ENCODE measurements at places on chromosomes 11 and 22.

GRCh38 chr11:117663821-117664220 lies 133.2 kb downstream of the DSCAML1 start:
- DNase-seq: no peak

DNA sequence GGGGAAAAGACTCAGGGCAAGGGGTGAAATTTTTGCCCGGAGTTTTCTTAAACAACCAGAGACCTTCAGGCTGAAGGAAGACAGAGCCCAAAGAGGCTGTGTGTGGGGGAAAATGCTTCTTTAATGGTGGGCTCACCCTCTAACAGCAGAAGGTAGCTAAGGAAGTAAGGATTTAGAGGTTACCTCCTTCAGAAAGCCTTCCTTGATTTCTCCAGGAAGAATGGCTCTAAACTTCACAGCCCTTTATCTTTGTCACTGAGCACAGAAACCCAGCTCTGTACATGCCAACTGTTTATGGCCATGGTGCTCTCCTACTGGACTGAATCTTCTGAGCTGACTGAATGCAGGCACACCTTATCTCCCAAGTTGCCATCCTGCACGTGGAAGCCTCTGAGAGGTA lies 196.0 kb downstream of the TENM4 start:
- no peak for DNase-seq

- DNase-seq: no peak
Observed at GRCh38 chr22:34303656-34304055, 383.4 kb upstream of the LARGE1 start.

- DNase-seq: no peak
Observed at GRCh38 chr11:46272816-46273427, 4.5 kb upstream of the CREB3L1 start.

GRCh38 chr11:31788085-31788484 lies 23.0 kb downstream of the PAX6 start:
- no peak for DNase-seq

- no peak for DNase-seq
Observed at GRCh38 chr11:2899080-2899783, 13.7 kb upstream of the CDKN1C start.

DNA sequence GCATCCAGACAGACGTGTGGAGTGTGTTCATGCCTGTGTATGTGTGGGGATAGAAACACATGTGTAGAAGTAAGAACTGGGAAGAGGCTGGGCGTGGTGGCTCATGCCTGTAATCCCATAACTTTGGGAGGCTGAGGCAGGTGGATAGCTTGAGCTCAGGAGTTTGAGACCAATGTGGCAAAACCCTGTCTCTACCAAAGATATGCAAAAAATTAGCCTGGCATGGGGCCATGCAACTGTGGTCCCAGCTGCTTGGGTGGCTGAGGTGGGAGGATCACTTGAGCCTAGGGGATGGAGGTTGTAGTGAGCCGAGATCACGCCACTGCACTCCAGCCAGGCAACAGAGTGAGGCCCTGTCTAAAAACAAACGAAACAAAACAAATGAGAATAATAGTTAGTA lies 1166.6 kb downstream of the TBC1D22A start:
- DNase-seq: no peak

DNA sequence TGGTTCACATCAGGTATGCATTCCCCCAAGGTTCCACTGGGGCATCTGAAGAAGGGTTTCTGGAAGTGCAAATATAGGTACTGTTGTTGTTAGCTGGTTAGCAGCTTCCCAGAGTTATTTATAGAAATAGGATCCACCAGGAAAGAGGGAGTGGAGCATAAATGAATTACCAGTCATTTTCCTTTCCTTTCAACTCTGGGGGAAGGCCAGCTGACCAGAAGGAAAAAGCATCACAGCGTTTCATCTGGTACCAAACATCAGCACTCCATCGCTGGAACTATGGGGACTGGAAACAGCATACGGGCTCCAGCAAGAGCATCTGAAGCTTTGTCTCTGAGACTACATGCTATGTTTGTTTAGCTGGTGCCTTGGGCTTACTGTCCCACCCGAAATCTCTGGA lies 378.2 kb upstream of the NARS2 start:
- no peak for DNase-seq

GRCh38 chr22:40805239-40805638 lies 13.9 kb downstream of the SLC25A17 start:
- no peak for DNase-seq

- no peak for DNase-seq
Observed at GRCh38 chr11:95976550-95976949, 52.6 kb upstream of the MTMR2 start.

- DNase-seq: no peak
Observed at GRCh38 chr11:115776916-115777315, 272.7 kb upstream of the CADM1 start.

DNA sequence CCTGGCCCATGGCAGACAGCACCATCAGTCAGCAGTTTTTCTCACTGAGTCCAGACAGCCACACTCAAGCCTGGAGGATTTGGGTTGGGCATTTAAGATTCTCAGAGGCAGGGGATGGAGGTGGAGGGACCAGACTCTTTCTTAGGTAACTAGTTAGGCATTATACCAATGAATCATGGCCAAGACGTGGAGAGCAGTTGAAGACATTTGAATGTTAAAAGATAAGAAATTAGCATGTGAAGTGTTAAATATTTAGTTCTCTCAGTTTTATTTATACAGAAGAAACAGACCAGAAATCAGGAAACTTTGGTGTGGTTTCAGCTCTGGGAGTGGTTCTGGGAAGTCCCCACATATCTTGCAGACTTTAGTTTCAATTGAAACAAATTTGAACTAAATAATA lies 9.9 kb downstream of the GTF2H1 start:
- no peak for DNase-seq

DNA sequence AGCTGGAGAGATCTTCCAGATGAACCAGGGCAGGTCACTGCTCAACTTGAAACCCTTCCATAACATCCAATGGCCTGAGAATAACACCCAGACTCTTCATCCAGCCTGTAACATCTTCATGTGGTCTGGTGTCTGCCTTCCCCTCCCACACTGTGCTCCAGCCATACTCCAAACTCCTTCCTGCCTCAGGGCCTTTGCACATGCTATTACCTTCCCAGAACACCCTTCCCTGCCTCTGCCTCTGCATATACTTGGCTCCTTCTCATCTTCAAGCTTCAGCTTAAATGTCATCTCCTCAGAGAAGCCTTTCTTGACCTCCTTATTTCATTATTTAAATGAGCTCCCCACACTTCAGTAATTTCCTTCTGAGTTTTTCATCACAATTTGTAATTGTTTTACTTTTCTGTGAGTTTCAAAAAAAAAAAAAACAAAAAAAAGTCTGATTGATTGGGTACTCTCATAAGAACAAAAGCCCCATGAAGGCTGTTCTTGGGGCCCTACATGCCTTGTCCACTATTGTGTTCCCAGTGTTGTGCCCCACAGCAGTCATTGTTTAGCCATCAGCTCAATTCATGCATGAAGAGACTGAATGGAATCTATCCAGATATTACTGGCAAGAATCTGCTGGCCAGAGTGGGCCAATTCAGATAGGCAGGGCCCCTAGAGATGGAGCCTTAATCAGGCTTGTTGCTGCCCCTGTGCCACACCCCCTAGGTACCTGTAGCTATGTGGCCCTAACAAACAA lies 22.1 kb downstream of the LMO1 start:
- no peak for DNase-seq

DNA sequence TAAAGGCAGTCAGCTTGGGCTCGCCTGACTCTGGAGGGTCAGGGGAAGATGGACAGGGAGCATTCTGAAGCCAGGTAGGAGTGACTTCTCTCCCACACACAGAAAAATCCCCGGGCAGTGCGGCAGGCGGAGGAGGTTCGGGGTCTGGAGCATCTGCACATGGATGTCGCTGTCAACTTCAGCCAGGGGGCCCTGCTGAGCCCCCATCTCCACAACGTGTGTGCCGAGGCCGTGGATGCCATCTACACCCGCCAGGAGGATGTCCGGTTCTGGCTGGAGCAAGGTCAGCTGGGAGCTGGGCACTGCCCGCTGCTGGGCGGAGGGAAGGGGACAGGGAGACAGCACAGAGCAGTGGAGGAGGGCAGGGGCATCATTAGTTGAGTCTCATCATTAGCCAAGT lies 13.2 kb upstream of the POU2F3 start:
- DNase-seq: no peak

DNA sequence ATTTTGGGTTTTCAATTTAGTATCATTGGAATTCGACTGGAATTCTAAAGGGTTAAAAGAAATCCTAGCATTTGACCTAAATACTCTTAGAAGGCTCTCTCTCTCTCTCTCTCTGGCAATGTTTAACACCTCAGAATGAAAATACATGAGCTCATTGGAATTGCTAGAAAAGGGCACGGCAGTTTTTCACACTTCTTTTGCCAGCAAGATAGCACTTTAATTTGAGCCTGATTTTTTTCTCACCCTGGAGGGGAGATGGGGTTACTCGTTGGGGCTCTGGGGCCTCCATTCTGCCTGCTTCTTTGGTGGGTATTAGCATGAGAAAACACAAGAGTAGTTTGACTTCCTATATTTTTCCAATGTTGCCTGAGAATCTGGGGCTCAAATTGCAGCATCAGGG lies 22.8 kb upstream of the CLMP start:
- no peak for DNase-seq

- peak; percentile 45 for DNase-seq
Observed at GRCh38 chr11:126989942-126990715, 10.4 kb downstream of the KIRREL3 start.

GRCh38 chr22:24875862-24876506 lies 70.0 kb downstream of the SGSM1 start:
- peak; percentile 4 for DNase-seq

DNA sequence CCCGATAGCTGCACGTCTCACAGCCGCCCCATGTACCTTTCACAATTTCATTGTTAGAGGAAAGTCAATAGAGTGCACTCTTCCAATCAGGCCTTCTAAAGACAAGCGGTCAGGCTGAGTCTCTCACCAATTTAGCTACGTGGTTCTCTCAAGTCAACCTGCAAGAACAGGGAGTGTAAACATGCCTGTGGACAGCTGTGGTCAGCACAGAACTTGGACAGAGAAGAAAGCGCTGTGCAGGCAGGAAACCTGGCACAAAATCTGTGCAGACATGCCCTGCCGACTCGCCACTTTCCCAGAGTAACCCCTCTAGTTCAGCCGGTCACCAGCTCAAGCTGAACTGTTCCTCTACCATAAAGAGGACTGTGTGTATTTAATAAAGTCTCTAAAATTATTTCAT lies 39.5 kb downstream of the CHKA start:
- no peak for DNase-seq

DNA sequence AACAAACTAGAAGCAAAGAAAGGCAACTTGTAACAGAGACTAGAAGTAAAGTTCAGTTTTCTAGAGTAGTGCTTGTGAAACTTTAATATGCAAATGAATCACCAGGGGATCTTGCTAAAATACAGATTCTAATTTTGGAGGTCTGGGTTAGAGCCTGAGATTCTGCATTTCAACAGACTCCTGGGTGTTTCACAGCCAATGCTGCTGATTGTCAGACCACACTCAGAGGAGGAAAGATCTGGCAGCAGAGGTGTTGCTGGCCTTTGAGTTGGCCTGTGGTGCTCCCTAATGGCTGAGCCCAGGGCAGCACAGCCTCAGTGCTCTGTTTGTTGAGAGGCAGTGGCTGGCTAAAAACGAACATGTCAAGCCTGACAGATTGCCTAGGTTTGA lies 5.4 kb downstream of the CRY2 start:
- DNase-seq: no peak

GRCh38 chr11:33987975-33988580 lies 63.5 kb upstream of the CAPRIN1 start:
- DNase-seq: peak; percentile 61

DNA sequence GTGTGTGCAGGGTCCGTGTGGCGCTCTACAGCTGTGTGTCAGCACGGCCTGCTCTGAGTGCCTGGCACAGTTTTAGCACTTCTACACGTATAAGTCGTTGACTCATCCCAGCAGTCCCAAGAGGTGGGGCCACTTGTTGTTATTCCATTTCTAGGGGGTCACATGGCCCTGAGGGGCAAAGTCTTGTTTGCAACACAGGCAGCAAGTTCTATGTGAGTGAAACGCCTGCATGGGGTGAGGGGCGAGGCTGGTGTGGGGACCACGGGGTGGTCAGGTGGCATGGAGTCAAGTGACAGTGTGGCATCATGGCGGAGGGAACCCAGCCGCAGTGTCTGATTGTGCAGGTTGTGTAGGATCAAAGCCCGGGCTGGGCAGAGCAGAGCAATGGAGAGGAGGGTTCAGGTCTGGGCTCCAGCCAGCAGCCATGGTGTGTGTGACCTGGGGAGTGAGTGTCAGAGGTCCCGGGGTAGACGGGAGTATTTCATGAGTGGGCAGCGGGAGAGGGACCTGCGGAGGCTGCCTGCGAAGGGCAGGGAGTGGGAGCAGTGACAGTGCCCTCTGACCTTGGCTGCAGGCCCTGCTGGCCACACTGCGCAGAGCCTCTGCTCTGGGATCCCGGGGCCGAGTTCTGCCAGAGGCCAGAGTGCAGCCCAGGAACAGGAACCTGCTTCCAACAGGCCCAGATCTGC lies 27.9 kb downstream of the SHANK3 start:
- no peak for DNase-seq

GRCh38 chr22:39244496-39245129 lies at the start of gene PDGFB:
TSS of gene PDGFB (minus strand) at chr22:39244982. CDS start at chr22:39243963, 1,019 bp downstream.
- DNase-seq: no peak

DNA sequence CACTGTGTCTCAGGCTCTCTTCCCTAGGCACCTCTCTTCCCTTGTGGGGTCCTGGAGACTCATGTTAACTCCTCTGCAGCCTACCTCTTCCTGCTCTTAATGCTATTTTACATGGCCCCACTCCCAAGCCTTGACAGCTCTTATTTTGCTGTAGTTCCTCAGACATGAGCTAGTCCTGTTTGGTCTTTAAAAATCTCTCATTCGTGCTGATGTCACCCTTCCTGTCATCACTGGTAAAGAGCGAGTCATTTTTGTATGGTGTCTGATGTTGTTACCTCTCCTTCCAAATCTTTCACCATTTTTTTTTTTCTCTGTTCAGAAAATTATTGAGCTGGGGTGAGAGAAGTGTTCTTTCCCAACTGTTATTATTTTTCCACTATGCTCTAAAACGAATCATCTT lies 84.8 kb upstream of the ZBED5 start:
- no peak for DNase-seq

DNA sequence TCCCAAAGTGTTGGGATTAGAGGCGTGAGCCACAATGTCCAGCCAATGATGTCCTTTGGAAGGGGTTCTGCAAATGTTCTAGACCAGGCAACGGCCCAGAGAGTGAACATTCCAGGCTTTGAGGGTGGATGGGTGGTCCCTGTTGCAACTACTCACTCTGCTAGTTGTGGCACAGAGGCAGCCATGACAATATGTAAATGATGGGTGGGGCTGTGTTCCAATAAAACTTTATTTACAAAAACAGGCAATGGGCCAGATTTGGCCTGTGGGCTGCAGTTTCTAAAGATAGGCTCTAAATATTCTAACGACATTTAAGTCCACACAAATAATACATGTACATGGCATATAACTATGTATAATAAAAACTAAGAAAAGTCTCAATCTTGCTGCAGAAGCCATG lies 276.3 kb downstream of the CTTN start:
- no peak for DNase-seq

Data from CMK (cell line).